ENCODE measurements at places on chromosomes 12 and 14.
A peak's percentile ranks its signal among the peaks of the same experiment; 100 is the strongest.

GRCh38 chr12:116636608-116637519 is 77.7 kb downstream of the MAP1LC3B2 start:
- DNase-seq = no peak

DNA sequence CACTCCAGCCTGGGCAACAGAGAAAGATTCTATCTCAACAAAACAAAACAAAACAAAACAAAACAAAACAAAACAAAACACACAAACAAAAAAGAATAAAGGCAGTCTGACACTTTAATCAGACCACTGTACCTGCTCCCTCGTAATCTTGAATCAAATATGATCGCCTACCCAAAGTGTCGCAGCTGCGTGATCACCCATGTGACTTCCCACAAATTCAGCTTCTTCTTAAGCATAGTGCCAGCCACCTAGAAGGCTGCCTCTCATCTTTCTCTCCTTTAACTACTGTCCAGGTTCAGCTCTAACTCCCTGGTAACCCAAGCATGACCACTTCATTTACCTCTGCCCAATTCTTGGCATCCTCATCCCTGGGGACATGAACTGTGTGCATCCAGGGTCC is 37.4 kb downstream of the FMNL3 start:
- DNase-seq = no peak

- DNase-seq = no peak
Observed at GRCh38 chr14:80323038-80323665, 111.8 kb upstream of the DIO2 start.

- DNase-seq = peak; percentile 28
Observed at GRCh38 chr12:89040146-89040964, 311.9 kb downstream of the DUSP6 start.

DNA sequence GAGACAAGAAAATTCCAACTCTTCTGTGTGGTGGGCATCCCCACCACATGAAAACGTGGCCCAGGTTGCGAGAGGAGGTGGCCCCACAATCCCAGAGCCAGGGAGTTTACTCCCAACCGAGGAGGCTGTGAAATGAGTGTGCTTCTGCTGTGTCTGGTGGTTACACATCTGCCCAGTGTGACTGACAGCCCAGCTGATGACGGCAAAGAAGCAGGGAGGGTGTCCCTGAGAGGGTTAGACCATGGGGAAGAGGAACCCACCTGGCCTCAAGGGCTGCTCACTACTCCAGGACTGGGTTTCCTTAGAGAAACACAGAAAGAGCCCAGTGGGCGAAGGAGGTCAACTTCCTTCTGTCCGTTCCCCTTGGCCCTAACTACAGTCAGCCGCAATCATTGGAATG is 24.6 kb downstream of the ZFP36L1 start:
- no peak for DNase-seq

GRCh38 chr12:42761601-42762350 is 172.2 kb upstream of the PRICKLE1 start:
- DNase-seq = no peak

DNA sequence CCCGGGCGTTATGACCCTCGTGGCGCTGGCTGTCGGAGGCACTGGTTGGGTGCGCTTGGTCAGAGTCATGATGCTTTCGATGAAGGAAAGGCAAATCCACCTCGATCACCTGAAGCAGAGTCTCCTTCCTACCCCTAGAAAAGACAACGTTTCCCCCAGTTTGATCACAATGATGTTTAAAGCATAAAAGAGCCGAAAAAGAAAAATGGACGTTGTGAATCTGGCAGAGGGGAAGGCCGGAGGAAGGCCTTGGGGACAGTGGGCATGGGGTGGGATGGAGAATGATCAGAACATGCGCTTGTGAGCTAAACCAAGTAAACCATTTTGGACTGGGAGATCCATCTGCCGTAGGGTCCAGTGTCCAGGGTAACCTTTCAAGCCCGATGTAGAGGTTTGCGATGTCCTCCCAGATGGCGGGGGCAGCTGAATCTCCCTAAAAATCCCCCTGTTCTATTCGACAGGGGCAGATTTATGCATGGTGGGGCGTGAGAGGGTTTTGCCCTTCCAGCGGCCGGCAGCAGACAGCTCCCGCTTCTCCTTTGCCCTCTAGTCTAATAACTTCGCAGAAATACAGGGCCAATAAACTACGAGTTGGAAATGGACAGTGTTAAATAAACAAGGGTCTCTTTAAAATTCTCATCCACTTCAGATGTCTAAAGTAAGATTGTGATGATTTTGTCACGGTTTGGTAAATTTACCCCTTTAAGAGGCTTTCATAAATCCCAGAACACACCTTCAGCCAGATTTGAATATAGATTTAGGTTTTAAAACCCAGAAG is 2.3 kb upstream of the OTX2 start:
- DNase-seq = no peak

DNA sequence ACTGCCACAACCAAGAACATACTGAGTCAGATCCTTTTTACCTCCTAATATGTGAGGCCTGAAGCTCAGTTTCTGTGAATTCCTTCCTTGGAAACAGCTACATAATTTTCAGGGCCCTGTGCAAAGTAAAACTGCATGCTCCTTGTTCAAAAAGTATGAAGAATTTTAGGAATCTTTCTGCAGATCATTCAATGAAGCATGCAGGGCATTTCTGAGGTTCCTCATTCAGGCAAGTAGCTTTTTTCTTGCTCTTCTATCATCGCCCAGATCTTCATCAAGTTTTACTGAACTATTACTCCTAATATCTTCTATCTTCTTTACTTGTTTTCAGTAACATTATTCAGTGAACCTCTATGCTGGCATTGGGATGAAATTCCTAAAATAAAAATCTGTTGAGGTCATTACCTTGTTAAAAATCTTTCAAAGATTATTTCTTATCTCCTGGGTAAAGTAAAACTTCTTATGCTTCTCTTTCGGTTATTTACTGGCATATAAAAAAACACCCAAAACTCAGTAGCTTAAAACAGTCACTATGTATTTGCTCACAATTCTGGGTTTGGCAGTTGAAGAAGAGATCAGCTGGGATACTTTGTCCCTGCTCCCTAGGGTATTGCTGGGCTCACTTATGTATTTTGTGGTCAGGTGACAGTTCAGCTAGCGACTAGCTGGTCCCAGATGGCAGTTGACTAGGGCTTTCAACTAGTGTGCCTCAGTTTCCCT is 42.6 kb upstream of the KRR1 start:
- DNase-seq = no peak

GRCh38 chr12:111207761-111208160 is 161.1 kb downstream of the PHETA1 start:
- no peak for DNase-seq

DNA sequence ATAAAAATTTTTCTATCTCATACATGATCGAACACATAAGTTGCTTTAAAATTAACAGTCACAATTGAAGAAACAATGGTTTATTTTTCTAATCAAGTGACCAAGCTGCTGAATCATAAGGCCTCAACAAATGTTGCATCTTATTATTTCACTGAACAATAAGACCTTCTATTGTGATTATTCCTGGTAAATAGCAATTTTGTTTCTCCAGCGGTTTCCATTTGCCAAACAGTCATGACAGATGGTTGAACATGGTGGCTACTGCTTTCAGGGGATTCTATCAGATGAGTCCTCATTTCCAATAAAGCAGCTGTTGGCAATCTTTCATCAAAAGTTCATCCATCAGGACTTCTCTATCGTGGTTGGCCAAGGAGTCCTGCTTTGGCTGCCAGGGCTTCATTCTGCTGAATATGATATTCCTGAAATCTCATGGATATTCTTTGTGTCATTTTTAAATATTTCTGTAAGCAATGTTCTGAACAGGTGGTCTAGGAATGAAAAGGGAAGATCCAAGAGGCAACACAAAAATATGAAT is 13.0 kb downstream of the TOMM20L start:
- no peak for DNase-seq

GRCh38 chr14:54567639-54568561 is 972 bp downstream of the SAMD4A start:
- peak; percentile 17 for DNase-seq

DNA sequence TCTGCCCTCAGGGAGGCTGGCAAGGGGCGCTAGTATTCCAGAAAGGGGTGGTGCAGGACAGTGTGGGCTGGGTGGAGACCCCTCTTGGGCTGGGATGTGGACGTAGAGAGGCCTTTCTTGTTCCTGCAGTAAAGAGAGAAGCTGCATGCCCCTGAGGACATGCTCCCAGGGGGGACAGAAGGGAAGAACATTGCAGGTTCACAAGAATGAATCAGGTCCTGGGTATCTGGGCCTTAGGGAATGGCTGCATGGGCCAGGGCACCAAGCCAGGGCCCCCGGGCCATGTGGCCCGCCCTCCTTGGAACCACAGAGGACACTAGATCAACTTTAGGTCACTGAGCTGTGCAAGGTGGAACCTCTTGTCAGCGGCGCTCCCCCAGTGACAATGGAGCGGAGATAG is 51.8 kb downstream of the ZNF664 start:
- DNase-seq = no peak

DNA sequence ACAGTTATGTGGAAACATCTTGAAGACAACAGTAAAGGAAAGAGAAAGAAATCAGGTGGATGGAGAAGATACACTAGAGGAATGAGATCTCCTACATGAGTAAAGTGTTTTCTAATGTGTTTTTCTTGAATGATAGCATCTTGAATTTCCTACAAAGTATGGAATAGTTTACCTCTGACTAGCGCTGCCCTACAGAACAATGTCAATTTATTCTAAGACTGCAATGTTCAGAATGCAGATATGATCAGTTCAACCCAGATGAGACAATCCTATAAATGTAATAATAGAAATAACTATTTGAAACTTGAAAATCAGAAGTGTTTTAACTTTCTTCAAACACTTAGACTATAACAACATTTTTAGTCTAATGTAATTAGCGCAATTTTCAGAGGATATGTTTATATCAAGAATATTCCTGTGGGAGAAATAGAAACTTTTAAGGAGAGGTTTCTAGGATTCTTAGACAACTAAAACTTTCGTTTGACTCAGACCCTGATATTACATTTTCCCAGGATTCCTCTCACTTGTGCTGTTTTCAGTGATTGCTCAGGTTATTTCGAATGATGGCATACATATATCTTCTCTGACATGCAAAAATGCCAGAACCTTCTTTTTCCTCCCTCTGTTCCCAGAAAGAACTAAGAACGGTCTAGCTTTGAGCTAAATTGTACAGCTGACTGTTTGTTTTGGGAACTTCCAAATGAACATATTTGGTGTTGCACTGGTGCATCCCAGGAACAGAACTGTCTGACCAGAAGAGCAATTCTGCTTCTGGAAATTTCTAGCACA is 1017.4 kb downstream of the DIO2 start:
- DNase-seq = no peak

GRCh38 chr14:76647697-76648298 is 113.5 kb upstream of the VASH1 start:
- DNase-seq = no peak

DNA sequence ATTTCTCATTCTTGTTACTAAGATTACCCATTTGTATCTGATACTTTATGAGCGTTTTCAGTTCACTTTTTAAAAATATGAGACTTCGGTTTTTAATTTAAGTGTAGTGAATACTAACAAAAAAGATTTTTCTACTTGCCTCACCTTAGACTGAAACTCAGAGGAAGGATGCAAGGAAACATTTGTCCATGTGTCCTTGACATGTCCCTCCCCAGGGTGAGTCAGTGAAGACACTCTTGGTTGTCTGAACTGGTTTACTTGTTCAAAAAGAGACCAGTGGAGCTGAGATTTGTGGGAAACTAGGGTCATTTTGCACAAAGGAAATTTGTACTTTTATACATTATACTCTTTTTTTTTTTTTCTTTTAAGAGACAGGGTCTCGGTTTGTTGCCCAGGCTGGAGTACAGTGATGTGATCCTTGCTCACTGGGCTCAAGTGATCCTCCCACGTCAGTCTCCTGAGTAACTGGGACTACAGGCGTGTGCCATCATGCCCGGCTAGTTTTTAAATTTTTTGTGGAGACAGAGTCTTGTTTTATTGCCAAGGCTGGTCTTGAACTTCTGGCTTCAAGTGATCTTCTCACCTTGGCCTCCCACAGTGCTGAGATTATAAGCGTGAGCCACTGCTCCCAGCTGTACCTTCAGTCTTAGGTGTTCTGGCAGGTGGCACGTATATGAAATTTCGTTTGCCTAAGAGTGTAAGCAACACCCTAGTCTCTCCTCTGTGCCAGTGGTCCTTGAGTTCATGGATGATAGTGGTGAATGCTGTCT is 56.7 kb downstream of the PPFIBP1 start:
- DNase-seq = no peak

GRCh38 chr12:113097716-113098440 is 37.7 kb downstream of the RASAL1 start:
- DNase-seq = no peak

DNA sequence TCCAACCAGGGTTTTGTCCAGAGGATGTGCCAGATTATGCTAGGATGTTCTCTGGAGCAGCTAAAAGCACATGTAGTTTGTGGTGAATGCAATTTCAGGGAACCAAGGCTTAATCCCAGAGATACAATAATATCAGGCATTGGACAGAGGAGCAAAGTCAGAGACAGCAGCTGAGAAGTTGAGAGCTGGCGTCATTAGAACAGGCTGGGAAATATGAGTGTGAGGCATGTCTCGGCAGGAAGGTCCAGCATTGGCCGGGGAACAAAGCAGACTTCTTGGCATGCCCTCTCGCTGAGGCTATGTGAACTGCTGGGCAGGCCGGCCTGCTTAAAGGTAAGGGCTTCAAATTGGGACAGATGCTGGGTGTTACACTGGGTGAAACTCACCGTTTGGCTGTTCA is 125.4 kb downstream of the CAND1 start:
- DNase-seq = no peak

GRCh38 chr14:61887628-61888027 is 125.4 kb downstream of the SNAPC1 start:
- no peak for DNase-seq

- DNase-seq = no peak
Observed at GRCh38 chr14:71665781-71666180, 266.4 kb upstream of the RGS6 start.

- no peak for DNase-seq
Observed at GRCh38 chr14:68000511-68000910, 180.9 kb downstream of the RAD51B start.

DNA sequence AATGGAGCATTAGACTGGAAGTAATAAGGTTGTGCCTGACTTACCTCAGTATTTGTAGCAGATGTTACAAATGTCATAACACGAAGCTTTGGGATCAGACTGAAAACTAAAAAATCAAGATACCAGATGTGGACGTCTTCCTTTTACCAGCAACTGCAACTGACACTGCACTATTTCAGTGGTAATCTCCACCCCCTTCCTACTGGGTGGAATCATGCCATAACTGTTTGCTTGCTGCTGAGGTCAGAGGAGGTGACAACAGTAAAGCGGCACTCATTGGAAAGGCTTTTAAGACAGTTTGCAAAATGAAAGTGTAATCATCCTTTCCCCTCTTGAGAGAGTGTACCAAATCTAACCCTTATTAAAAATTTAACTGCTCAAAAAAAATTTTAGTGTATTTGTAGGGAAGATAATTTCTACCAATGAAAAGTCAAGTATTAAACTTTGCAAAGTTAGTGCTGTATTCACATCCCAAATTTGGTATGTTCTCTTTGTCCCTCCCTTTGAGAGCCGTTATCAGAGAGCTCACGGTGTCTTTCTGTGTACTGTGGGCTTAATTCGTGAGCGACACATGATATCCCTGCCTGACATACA is 420.7 kb downstream of the NPAS3 start:
- no peak for DNase-seq

- DNase-seq = no peak
Observed at GRCh38 chr14:100769035-100769939, 42.6 kb downstream of the DLK1 start.

GRCh38 chr12:111091051-111091450 is 170.7 kb upstream of the MYL2 start:
- no peak for DNase-seq

All from activated gamma-delta T cell (primary cell).